Hematopoietic multipotent progenitor cell treated with erythropoietin and hydrocortisone succinate and interleukin-3 and kit ligand, for 17 days (in vitro differentiated cells): ENCODE measurements at places on chromosomes 5 and 9.
A peak's percentile ranks its signal among the peaks of the same experiment; 100 is the strongest.

DNA sequence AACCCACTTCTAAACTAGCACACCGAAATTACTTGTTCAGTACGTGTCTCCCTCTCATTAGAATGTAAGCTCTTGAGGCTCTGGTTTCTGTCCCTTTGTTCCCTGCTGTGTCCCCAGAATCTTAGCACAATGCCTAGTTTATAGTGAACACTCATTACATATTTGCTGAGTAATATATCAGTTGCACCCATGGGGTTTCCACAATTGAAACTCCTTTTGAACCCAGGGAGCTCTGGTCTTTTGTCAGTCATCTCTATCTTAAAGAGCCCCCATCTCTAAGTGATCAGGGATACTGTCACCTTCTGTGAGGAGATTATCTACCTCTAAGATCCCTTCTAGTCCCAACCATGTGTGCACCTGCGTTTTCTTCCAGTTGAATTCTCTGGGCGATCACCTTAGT is 12.8 kb downstream of the CAMK4 start:
- DNase-seq: no peak

- no peak for DNase-seq
These were observed 38.8 kb upstream of the GLRX start for GRCh38 chr5:95861221-95861863.

DNA sequence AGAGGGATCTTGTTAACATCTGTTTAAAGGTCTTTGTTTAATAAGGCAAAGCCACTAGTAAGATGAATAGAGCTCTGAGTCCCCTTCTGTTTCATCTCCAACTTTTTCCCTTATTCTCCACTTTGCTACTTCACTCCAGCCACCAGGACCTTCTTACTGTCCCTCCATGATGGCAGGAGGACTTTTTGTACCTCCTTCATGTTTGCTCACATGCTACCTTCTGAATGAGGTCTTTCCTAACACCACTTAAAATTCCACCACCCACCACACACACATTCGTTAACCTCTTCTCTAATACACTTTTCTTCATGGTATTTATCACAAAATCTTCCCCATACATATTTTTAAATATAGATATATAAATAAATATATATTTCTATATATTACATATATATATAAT is 501.9 kb downstream of the PDE4D start:
- DNase-seq: no peak

- no peak for DNase-seq
These were observed 60.0 kb downstream of the OLFM1 start for GRCh38 chr9:135147474-135147805.

DNA sequence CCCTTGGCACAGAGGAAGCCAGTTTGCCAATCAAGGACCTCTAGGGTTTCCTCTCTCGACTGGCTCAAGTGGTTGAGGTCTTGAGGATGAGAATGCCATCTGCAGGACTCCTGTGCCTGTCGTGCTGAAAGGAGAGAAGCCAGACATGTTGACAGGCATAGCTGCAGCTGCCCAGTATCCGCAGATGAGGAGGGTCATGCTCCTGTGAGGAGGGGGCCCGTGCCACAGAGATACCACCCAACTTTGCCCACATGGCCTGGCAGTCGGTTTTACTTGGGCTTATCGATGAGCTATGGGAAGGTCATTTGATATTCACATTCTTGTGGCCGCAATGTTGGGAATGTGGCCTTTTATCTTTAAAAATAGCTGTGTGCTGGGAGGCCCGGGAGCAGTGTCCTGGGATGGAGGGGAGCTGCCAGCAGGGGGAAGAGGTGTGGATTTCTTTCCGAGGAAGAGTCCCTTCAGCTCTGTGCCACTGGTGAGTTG is 17.4 kb downstream of the FRMPD1 start:
- no peak for DNase-seq

- DNase-seq: peak; percentile 29
These were observed 709 bp downstream of the IQGAP2 start for GRCh38 chr5:76403766-76404222.

DNA sequence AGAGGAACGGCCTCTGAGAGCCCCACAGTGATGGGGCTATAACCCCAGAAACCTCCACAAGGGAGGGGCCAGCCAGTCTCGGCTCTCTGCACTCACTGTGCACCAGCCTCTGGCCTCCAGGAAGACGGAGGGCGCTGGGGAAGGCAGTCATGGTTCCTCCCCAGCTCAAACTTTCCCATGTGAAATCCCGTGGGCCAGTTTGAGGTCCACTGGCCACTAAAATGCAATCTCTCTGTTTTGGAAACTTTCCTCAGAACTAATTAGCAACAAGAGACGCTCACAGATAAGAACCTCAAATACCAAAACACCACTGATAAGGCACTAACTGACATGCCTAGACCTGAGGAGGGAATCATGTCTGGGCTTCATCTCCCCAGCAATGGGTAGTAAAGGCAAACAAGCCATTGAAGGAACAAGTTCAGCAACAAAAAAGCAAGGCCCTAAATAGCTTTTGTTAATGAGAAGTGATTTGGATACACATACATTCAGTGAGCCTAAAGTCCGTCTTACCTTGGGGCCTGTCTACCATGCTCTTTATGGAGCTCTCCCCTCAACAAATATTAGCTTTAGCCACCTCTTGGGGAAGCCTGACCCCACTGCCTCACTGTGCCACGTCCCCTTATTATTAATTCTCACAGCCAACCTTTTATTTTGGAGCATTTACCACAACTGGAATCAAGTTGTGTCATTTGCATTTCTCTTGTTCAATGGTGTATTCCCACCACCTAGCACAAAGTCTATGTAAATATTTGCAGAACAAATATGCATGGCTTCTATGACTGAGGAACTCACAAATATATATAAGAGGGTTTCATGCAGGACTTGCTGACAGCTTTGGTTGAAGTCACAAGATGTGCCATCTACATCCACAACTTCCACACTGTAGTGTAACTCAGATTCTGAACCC is 56.1 kb upstream of the GLRX start:
- DNase-seq: no peak

DNA sequence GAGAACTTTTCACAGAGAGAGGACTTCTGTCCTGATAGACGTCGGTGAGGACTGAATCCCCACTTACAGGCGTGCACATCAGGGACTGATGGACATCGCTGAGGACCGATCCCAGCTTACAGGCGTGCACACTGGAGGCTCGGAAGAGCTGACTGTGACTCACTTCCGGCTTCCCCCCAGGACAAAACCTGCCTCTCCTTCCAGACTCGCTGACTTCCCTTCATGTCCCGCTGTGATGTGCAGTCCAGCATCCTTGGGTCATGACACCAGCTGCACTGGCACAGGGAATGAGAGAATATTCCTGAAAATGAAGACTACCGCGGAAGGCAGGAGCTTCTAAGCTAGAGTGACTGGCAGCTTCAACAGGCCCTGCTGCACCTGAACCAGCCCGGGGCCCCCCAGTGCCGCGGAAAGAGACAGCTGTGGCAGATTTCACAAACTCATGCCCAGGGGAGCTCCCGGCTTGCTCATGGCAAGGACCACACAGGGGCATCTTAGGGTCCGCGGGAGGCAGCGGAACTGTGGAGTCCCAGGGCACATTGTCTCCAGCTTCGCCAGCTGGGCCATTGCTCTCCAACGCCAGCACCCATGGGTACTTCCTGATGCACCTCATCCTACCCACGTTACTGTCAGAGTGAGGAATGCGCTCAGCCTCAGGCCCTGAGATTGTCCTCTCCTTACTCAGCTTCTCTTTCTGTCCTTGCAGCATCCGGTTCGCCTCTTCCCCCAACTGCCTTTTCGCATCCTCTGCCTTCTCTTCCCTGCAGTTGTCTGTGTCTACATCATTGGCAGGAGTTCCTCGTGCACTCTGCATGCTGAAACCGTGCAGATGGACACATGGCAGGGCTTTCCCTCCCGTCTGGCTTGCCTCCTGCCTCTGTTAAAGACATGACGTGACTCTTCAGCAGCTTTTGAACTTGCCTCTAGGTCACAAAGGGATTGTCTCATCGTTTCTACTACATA is 29.5 kb downstream of the SURF6 start:
- no peak for DNase-seq

DNA sequence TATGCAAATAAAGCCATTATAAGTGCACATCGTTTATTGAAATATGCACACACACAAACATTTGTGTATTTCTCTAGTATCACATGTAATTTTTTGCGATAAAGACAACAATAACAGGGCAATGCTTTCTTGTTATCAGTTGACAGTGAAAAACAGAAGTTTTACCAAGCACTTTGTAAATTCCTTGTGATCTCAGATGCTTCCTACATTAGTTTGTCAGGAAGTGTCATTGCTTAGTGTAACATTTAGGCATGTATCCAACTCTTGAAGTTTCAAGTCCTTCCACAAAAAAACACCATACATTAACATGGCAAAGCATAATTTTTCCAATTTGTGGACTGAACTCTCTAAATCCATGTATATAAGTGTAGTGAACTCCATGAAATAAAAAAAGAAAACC is 46.4 kb downstream of the MOCS2 start:
- no peak for DNase-seq

GRCh38 chr5:136098176-136098575 is 34.5 kb upstream of the SMAD5 start:
- no peak for DNase-seq

DNA sequence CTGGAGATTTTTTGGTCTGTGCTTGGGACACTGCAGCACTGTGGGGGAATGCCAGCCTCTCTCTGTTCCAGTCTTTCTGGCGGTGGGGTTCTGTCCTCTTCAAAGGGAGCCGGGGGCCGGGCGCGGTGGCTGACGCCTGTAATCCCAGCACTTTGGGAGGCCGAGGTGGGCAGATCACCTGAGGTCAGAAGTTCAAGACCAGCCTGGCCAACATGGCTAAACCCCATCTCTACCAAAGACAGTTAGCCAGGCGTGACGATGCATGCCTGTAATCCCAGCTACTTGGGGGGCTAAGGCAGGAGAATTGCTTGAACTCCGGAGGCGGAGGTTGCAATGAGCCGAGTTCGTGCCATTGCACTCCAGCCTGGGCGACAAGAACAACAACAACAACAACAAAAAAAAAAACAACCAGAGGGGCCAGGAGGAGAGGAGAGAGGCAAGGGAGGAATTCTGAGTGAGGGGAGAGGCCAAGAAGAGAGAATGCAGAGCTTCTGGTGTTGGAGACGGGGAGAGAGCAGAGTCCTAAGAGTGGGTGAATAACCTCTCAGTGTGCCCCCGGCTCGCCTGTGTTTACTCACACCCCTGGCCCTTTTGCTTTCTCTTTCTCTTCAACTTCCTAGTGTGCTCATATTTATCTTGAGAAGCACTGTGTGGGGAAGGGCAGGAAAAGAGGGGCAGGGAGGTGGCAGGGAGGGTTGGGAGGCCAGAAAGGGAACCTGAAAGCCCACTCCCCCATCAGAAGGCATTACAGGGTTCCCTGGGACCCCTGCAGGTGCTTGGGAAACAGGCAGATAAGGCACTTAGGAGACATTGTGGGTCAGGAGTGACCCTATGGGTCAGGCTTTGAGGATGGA is 3.2 kb upstream of the SET start:
- peak; percentile 38 for DNase-seq

- no peak for DNase-seq
These were observed 45.7 kb downstream of the SARDH start for GRCh38 chr9:133692364-133692985.

DNA sequence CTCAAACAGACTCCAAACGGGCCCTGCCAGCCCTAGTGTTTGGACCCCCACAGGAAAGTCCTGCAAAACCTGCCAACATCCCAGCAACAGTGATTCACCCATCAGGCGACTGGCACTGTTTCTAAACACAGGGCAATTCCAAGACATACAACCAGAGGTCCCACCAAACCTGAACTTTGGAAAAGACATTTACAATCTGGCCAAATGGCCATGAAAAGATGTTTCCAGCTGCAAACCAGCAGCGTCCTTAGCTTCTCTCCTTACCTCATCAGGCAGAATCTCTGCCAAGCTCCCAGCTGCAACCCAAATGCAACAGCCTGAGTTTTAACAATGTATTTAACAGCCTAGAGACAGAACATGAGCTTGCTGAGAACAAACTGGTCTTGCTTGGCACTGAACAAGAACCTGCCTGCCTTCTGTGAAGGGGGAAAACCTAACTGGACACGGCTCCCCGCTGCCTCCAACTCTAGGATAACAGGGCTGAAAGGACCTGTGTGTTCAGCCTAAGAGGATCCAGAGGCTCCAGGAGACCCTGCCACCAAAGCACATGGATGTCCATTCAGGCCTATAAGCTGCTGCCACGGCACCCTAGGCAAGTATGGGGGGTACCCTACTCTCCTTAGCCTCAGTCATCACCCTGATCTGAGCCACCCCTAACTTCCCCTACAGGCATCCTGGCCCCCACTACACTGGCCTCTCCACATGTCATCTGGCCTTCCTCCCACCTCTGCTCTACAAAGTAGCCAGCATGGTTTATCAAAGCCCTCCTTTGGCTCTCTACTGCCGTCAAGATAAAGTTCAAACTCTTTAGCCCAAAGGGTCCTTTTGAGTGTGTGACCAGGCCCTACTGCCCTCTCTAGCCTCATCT is 5.6 kb downstream of the P4HA2 start:
- no peak for DNase-seq

- no peak for DNase-seq
These were observed 762 bp downstream of the SNCAIP start for GRCh38 chr5:122312591-122313406.

DNA sequence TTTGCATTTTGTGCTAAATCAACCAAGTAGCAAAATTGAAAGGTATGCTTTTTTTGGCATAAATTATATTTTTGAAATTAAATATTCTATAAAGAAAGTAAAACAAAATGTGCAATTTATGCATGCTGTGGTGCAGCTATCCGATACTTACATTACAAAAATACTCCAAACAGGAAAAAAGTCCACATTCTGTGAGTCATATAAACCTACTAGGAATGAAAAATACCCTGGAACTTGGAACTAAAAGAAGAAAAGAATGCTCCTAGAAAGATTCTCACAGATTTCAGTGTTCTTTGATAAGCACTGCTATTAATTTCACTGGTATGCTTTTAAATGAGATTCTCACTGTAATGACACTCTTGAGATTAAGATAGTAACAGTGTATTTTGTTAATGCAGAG is 92.6 kb downstream of the OSMR start:
- no peak for DNase-seq

- no peak for DNase-seq
These were observed 26.8 kb downstream of the RGS7BP start for GRCh38 chr5:64532657-64533056.

DNA sequence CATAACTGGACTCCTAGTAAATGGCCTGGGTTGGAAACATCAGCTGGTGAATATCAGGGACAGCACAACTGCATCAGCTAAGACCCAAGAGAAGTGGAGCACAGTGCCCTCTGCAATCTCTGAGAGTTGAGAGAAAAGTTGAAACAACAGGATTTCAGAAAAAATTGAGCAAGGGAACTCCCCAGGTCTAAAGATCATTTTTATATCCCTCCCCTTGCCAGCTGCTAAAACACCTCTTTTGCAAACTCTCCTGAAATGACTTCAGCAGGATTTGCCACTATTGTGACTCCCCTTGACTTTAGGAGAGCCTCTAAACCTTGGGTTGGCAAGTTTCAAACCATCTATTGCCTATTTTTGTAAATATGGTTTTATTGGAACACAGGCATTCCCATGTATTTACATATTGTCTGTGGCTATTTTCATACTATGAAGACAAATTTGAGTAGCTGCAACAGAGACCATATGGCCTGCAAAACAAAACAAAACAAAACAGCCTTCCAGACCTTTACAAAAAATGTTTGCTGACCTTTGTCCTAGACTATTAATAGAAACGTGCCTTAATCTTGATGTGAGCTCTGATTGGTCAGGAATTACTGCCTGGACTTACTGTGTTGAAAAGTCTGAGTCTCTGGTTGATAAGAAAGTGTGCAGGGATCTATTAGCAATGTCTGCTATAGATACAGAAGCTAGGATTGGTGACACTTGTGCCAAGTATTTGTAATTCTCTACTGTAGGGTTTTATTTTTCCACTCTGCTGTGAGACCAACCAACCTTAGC is 37.7 kb upstream of the PLPPR1 start:
- DNase-seq: no peak
